Fibroblast of lung (primary cell): ENCODE measurements at places on chromosomes 1 and 21. TPM values are rescaled to one million over a fixed set of nuclear protein-coding genes. Genes with fewer than 3 reads are reported as not detected.

AKR7A3 gene
- total RNA-seq: 0.33 and 0.51 TPM in 2 replicates

EXTL1 gene
- total RNA-seq: 0.26 and 0.33 TPM in 2 replicates

CD1D gene
- 0.51 and 0.66 TPM in 2 replicates for total RNA-seq

LCE1D gene
- not detected in 2 replicates for total RNA-seq

SWT1 gene
- 8.4 and 8.7 TPM in 2 replicates for total RNA-seq

UMODL1 gene
- total RNA-seq: not detected in 2 replicates

OR6K3 gene
- not detected in 2 replicates for total RNA-seq

NTRK1 gene
- total RNA-seq: not detected in 2 replicates

MSH4 gene
- 0.66 and 0.77 TPM in 2 replicates for total RNA-seq

THEMIS2 gene
- total RNA-seq: 12.3 and 43.6 TPM in 2 replicates

HSF2BP gene
- 1.2 and 1.8 TPM in 2 replicates for total RNA-seq

CLDN14 gene
- not detected in 2 replicates for total RNA-seq

ADGRL4 gene
- total RNA-seq: 3.1 and 5.0 TPM in 2 replicates

TFF3 gene
- not detected in 2 replicates for total RNA-seq

PADI6 gene
- not detected in 2 replicates for total RNA-seq

S100A3 gene
- 1.8 and 6.8 TPM in 2 replicates for total RNA-seq

PRELP gene
- 4.5 and 4.9 TPM in 2 replicates for total RNA-seq

CHAF1B gene
- total RNA-seq: 0.99 and 1.0 TPM in 2 replicates

ATXN7L2 gene
- total RNA-seq: 1.5 and 2.0 TPM in 2 replicates

MYBPH gene
- 0.17 and 0.26 TPM in 2 replicates for total RNA-seq

SYCP1 gene
- not detected in 2 replicates for total RNA-seq

ADAMTS1 gene
- total RNA-seq: 186 and 199 TPM in 2 replicates

SEMA4A gene
- 0.77 and 0.99 TPM in 2 replicates for total RNA-seq

RNU1-2 gene
- total RNA-seq: under 0.01 and 3,997 TPM in 2 replicates

FAM3B gene
- total RNA-seq: not detected in 2 replicates

CELA2B gene
- total RNA-seq: not detected in 2 replicates
